EH (cell line): ENCODE measurements at places on chromosomes 6 and 20.

DNA sequence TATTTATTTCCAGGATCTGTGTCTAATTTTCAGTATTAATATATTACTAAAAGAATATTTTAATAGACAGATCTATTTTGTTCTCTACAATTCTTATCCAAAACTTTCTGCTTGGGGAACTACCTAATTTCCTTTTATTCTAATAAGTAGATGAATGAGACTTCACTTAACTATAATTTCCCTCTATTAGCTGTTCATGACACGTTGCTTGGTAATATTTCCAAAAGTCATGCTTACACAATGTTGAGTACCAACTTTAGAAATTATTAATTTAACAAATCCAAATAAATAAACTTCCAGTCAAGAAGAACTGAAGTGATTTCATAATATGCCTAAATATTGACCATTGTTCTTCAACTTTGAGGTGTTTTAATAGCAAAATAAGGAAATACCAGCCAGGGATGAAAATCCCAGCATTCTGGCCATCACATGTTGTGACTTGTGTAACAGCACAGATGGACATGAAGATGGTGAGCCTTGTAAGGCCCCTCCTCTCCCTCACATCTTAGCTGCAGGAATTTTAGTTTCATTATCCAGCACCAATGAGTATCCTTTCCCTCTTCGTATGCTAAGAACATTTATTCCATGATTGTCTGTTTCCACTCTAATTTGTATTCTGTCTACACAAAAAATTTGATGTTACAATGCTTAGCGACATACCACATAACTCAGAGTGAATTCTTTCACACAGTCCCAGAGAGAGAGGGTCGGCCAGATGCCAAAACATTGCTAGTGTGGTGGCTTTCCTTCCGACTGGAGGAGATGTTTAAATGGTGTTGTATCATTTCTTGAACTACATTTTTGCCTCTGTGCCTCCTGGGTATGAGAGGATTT, 137.5 kb downstream of the FOXA2 start:
- no peak for DNase-seq

GRCh38 chr6:40743226-40743625, 156.1 kb upstream of the LRFN2 start:
- DNase-seq = no peak

DNA sequence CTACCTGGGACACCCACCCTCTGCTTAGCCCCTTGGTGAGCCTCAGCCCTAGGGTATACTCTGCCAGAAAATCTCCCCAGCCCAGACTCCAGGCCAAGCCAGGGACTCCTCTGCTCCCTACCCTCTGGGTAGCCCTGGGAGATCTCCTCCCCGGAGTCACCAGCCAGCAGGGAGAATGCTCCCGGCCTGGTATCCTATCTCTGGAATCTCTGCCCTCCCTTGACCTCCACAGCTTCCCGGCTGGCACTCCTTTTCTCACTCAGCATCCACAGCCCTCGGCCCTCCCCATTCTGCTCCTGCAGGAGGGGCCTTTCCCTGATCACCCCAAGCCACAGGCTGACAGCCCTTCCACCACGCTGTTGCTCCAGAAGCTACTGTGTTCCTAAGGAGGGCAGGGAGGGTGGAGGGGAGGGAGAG, 22.6 kb downstream of the NOL4L start:
- no peak for DNase-seq

DNA sequence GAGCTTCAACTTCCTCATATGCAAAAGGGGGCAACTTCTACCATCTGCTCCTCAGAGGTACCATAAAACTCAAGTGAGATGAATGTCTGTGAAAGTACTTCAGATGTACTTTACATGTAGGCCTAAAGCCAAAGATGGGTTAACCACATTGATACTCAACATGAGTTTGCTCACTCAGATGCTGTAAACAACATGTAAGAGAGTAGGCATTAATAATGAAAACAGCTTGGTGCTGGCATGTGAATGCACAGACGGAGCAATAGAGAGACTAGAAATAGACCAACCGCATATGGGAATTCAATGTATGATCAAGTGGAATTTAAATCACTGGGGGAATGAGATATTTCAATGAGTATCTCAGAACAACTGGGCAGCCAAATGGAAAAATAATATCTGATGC, 143.8 kb upstream of the CDYL start:
- DNase-seq = no peak

- DNase-seq = no peak
These were observed 1212.1 kb upstream of the CITED2 start for GRCh38 chr6:140586426-140587061.

- peak; percentile 79 for DNase-seq
These were observed 18.1 kb upstream of the CEBPB start for GRCh38 chr20:50172347-50173013.

DNA sequence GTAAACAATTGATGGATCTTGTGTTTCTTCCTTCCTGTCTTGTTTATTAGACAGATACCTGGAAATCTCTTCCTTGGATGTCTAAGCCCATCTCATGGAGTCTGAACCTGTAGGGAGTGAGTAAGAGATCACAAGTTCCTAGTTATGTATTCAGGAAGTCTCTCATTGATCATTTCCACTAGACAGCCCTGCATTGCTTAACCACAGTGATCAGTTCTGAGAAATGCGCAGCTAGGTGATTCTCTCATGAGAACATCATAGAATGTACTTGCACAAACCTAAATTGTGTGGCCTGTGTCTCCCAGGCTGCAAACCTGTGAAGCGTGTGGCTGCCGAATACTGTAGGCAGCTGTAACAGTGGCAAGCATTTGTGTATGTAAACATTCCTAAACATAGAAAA, 39.1 kb downstream of the FAM120B start:
- no peak for DNase-seq

DNA sequence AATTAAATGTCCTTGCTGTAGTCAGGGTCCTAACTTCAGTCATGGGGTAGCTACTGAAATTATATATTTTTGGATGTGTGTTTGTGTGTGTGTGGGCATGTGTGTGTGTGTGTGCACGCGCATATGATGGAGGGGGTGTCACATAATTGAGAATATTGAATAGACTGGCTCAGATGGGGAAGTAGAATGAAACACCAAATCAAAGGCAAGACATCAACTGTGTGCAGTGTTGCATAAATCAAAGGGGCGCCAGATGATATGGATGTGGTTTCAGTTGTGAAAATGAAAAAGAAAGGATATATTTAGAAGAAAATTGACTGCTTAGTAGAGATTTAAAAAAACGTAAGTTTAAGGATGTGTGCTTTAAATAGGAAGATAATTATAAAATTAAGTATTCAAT, 144.2 kb upstream of the CEP162 start:
- DNase-seq = no peak

DNA sequence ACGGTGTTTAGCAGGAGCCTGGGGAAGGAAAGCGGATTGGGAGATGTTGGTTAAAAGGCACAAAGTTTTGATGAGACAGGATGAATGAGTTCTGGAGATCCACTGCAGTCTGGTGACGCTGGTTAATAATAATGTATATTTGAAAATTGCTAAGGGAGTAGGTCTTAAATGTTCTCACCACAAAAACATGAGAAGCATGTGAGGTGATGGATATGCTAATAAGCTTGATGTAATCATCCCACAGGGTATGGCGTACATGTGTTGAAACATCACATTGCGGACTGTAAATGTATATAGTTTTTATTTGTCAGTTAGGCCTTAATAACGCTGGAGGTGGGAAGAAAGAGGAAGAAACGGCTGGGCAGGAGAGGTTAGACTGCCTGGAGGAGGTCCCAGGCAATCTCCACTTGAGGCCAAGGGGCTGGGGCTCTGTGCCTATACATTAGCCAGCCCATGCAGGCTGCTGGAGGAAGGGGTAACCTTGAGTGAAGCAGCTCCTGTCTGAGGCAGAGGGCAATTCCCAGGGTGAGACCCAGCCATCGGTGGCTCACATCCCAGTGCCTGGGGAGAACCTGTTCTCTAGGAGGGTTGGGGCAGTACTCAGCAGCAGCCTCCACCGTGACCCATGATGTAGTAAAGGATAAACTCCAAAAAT, 188.2 kb upstream of the QKI start:
- no peak for DNase-seq

DNA sequence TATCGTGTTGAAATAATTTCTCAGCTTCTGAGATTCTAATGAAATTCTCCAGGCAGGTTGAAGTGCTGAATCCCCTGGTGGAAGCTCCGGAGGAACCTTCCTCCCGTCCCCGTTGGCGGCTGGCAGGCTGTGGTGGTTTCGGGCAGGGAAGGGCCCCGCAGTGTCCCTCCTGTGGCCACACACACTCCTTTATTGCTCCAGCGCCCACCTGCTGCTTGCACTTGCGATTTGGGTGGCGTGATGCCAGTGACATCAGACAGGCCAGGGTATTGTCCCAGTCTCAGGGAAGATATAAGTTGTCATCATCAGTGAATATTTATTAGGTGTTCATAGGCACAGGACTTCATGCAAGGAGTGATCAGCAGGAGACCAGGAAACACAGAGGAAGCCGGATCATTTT, 530.4 kb downstream of the QKI start:
- DNase-seq = no peak

DNA sequence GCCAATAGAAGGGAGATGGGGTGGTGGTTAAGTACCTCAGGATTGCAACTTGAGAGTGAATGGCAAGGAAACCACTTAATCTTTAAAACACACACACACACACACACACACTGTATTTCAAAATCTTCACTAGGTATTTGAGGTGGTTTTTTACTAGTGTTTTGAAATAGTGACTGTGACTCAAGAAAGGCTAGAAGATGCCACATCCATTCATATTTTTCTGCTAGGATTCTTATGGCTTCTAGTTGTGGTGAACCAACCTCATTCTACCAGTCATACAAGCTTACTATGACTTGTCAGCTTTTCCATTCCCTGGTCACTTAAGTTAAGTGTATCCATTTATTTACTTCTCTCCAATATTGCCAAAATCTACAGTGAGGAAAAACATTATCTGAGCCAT, 519.4 kb upstream of the JAG1 start:
- peak; percentile 29 for DNase-seq
